ENCODE measurements at places on chromosomes 7 and 10.

GRCh38 chr7:95996174-95996573 is 223.8 kb downstream of the DYNC1I1 start:
- DNase-seq, result no peak

DNA sequence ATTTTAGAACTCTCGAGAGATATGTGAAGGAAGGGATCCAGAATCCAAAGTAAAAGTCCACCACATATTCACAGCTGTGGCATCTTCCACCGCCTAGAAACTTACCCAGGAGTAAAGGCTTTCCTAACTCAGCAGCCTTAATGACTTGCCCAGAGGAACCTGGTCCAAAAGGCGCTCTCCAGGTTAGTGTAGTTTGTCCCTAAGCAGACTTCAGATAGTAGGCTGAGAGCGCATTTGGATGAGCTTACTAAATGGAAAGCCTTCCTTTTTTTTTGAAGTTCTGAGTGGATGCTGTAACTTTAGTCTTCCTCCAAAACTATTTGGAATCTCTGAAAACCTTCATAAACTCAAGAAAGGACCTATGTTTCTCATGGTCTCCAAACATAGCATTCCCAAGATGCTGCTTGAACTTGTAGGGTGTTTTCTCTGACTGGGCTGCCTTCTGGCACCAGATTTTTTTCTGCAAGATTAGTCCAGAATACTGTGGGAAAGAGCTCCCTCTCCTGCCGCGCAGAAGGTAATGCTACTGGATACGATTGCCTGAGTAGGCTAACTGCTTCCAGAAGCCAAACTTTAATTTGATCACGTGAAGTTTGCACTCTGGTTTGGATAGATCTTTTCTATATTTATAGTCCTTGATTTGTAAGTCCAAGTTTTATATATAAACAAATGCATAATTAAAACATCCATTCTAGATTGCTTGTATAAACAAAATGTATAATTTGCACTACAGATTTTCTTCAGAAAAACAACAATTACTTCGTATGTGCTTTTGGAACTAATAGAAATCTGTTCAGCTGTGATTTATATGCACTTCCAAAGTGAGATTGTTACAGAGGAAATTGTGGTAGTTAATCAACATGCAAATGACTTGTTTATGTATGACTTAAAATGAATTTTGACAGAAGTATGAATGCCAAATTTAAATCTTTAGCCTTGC is 19.6 kb upstream of the GPR37 start:
- DNase-seq, result peak; percentile 43

- DNase-seq, result no peak
These were observed 145.0 kb upstream of the CALCR start for GRCh38 chr7:93719546-93719945.

GRCh38 chr7:91685544-91685943 is 195.0 kb downstream of the MTERF1 start:
- DNase-seq, result no peak

DNA sequence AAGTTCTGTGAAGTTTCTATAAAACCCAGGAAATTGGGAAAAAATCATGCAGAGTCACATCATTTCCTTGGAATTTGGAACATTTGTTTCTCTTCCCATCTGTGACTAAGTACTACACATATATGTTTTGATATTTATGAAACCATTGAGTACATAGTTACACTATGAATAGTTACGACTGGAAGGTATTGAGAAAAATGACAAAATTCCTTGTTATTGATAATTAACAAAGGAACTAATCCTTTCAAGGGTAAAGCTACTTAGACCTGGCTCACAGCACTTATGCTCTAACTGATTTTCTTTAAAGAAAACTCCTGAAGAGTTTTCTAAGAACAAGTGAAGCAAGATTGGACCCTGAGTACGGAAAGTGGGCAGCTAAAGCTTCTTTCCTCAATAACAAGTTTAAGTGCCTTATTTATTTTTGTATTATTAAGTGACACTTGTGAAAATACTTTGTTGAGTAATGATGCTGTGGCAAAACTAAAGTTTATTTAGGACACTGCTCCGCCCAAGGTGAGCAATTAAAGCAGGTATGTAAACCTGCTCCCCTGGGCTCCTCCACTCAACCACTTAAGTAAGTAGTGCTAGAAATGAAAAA is 12.0 kb upstream of the GLCCI1 start:
- DNase-seq, result no peak

DNA sequence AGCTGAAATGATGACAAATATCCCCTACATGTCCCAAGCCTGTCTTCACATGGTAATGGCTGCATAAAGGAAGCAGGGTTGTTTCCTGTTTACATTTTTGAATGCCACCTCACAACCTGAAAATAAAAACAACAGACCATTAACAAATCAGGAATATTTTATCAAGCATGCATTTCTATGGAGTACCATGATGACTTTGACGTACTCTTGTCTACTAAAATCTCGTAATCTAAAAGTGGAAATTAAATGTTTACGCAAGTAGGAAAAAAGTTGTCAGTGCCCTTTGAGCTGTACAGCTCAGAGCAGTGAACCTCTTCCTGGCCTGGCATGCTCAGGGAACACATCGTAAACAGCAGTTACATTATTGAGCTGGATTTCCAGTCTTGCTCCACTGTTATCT is 194.1 kb downstream of the INHBA start:
- no peak for DNase-seq

- peak; percentile 71 for DNase-seq
These were observed 348.2 kb downstream of the PTPRN2 start for GRCh38 chr7:158239290-158239981.

DNA sequence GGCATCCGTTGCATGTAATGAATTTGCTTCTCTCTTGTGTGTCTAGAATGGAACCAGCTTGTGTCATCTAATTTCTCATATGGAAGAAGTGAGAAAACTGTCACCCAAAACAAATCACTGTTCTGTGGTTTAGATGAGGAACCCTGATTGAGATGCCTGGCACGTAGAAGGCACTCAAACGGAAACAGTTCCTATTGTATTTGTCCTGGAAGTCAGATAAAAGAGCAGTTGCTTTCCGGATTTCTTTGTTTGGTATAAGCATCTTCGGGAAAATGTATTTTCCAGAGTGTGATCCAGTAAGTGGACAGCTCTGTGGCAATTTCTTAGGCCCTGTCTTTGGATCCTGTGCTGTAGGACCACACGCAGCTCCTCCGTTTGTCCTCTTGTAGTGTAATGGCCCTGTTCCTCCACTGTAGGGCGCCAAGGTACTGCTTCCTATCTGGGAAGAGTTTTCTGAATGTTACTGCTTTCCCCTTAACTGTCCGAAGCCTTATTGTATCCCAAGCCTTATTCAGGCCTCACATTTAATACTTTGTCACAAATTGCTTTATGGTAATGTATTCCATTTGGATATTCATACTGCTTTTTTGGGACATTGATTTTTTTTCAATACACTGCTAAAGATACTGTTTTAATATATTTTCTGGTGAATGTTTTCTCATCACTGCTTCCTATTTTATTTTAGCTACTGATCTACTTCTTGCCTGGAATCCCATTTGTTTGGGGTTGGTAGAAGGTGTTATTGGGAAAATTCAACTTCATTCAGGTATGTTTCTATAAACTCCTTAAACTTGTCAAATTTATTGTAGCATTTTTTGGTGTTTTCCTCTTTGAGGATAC is 24.8 kb downstream of the INPP5F start:
- DNase-seq, result peak; percentile 66

GRCh38 chr10:127434006-127434405 is 115.1 kb upstream of the NPS start:
- no peak for DNase-seq

- DNase-seq, result no peak
These were observed 259.7 kb upstream of the HABP2 start for GRCh38 chr10:113293167-113293566.

- peak; percentile 7 for DNase-seq
These were observed 582.4 kb downstream of the SUGCT start for GRCh38 chr7:40717242-40717641.

GRCh38 chr7:74051193-74051592 is 23.2 kb downstream of the ELN start:
- DNase-seq, result no peak

DNA sequence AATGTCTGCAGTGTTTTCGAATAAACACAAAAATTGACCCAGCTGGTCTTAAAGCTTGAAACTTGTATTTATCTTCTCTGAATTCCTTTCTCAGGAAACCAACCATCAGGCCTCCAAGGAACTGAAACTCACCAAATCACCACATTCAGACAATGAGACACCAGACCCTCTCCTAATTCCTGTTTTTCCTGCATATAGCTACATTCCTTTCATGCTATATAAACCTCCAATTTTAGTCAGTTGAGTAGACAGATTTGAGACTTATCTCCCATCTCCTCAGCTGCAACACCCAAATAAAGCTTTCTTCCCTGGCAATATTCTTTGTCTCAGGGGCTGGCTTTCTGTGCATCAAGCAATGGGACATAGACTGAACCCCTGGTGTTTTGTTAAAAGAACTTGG is 317.0 kb downstream of the CACNA2D1 start:
- DNase-seq, result no peak

GRCh38 chr7:50962962-50963374 is 180.3 kb upstream of the GRB10 start:
- DNase-seq, result peak; percentile 43

DNA sequence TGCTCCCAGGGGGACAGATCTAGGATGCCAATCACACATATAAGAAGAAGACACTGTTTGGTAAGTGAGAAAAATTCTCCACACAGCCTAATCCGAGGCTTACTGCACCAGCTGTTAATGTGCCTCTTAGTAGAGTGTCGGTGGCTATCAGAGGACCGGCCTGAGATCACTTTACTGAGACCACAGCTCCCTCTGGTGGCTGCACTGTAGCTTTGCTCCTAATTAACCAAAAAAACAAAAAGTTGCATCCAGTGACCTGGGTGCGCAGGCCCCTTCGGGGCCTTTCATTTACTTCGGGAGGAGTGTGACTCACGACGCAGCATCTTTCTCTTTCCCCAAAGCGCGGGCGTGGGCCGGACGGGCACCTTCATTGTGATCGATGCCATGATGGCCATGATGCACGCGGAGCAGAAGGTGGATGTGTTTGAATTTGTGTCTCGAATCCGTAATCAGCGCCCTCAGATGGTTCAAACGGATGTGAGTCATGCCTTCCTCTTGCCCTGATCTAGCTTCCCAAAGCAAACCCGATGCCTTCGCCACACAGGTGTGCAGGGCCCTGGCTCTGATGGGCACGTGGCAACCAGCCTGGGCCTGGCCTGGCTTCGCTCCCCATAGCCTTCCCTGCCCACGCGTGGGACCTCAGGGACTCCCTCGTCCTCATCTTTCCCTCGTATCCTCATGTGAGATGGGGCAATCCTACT is 56.7 kb downstream of the MKI67 start:
- DNase-seq, result peak; percentile 77

DNA sequence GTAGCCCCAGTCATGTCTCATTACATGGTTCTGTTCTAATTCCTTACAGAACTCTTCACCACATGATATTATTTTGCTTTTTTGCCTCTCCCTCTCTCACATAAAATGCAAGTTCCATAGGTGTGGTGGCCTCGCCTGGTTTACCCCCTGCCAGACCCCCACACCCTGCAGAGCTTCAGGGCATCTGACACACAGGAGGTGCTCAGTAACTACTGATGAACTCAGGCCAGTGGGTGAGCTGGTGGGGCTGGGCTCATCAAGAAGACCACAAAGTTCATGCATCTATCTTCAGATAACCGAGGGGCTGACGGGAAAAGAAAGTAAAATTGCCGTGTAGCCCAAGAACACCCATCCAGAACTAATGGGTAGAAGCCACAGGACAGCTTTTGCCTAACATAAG is 253.1 kb downstream of the GRID1 start:
- DNase-seq, result no peak

- no peak for DNase-seq
These were observed 105.9 kb downstream of the ANKRD7 start for GRCh38 chr7:118330388-118330787.

DNA sequence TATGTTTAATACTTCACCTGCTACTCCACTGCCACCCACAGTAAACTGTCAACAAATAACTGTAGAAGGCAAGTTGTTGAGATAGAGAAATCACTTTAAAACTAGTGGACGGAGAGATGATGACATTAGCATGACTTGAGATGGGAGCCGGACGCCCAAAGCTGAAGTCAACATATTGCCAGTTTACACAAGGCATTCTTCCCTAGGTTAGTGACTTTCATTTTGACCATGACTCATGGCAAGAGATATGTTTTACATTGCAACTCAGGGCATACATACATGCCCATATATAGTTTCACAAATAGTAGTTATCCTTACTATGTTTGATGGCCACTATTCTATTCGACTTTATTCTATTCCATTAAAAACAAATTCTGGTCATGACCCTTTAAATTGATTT is 296.6 kb downstream of the PLXNA4 start:
- DNase-seq, result no peak

GRCh38 chr10:106775127-106775526 is 389.4 kb downstream of the SORCS1 start:
- no peak for DNase-seq

DNA sequence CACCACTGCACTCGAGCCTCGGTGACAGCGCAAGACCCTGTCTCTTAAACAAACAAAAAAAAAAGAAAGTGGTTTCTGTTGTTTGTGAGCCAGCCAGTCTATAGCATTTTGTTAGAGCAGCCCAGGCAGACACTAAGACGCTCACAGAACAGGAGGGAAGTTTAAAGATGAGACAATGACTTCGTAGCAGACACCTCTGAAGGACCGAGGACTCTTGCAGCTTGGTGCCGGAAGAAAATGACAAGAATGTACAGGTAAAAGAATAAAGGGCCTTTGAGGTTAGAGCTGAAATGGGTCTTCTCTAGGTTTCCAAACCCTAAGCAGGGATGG is 39.7 kb downstream of the MACROH2A2 start:
- DNase-seq, result no peak

DNA sequence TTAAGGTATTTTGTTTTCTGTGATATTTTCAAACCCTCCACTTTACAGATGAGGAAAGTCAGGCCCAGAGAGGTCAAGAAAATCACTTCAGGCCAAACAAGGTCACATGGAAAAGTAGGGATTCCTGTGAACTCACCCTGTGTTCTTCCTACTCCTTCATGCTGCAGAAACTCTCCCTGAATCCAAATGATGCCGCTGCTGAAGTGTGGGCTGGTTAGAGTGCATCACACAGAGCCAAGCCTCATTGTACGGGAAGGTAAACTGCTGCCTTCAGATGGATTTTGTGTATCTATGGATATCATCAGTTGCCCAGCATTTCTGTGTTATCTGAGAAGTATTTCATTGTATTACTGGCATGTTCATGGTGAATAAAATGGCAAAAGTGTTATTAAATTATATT is 75.4 kb downstream of the NRG3 start:
- no peak for DNase-seq

GRCh38 chr7:100900978-100901377 is 5.3 kb upstream of the ACHE start:
- DNase-seq, result no peak

GRCh38 chr10:114526126-114526503 is 121.8 kb upstream of the AFAP1L2 start:
- DNase-seq, result no peak

- no peak for DNase-seq
These were observed 8.7 kb upstream of the CAMK2B start for GRCh38 chr7:44333911-44334733.

GRCh38 chr7:154287356-154287755 is 235.2 kb downstream of the DPP6 start:
- no peak for DNase-seq

GRCh38 chr7:30656006-30656957 is 26.0 kb downstream of the CRHR2 start:
- DNase-seq, result no peak

GRCh38 chr10:71367271-71367670 is 29.4 kb upstream of the CDH23 start:
- no peak for DNase-seq

Data from NCI-H1436 (cell line).